ENCODE measurements at places on chromosomes 7 and 10.
A peak's percentile ranks its signal among the peaks of the same experiment; 100 is the strongest.

DNA sequence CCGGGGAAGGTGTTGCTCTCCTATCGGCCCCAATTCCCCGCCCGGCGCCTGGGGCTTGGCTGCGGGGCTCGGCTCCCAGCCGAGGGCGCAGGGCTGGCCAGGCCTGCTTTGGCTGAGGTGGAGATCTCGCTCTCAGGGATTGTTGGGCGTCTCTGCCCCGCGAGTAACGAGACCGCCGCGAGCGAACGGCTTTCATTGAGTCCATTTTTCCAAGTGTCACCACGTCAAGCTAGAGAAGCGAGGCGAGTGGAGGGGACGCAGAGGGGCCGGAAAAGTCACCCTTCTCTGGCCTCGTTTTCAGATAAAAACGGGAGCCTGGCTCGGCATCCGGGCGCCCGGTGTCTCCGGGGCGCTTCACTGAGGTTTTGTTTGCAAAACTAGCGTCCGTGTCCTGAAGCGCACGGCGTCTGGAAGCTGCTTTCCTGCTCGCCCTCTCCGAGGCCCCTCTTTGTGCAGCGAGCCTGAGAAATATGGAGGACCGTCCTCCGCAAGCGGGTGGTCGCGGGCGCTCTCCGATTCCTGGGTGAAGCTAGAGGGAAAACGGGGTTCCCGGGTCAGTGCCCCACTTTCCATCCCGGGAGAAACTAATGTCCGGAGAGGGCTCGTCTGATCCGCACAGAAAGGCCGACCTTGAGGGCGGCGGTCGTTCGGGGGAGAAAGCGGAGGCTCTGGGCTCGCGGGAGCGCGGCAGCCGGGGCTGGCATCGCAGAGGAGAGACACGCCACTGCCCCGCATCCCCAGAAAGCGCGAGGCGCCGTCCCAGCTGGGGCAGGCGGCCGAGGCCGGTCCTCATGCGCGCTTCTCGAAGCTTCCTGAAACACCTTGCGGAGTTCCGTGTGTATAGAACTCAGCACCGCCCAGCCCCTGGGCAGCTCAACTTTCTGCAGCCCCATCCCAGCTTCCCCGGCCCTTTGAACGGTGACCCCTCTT lies 3.5 kb upstream of the EN2 start:
- no peak for DNase-seq

- DNase-seq, result no peak
Measured at GRCh38 chr7:110813986-110814385, 276.9 kb upstream of the LRRN3 start.

DNA sequence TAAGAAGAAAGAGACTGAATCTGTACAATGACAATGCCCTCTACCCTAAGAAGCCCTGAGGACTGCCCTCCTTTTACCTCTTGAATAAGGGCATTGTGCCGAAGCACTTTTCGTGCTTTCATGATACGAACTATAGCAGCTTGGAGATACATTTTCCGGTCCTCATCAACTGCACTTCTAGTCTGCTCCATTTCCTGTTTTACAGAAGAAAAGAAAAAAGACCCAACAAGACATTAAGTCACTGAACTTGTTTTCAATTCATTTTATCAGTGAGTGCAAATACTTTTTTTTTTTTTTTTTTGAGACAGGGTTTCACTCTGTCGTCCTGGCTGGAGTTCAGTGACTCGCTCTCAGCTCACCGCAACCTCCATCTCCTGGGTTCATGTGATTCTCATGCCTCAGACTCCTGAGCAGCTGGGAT lies 78.4 kb downstream of the CUL2 start:
- no peak for DNase-seq

DNA sequence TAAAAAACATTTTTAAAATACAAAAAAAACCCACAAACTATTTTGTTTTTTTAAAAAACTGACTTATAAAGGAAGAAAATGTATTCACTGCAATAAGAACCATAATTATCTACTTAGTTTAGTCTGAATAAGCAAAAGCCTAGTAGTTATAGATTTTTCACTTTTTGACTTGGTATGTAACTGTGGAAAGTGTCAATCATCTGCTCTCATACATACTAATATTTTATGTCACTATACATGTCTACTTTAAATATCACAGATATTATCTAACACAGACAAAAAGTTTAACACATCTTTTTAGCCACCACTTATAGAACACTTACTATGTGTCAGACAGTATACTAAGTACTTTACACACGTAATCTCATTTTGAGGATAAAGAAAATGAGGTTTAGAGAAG lies 3.2 kb upstream of the JMJD1C start:
- DNase-seq, result no peak

- no peak for DNase-seq
Measured at GRCh38 chr7:78576236-78576635, 777.7 kb downstream of the PHTF2 start.

DNA sequence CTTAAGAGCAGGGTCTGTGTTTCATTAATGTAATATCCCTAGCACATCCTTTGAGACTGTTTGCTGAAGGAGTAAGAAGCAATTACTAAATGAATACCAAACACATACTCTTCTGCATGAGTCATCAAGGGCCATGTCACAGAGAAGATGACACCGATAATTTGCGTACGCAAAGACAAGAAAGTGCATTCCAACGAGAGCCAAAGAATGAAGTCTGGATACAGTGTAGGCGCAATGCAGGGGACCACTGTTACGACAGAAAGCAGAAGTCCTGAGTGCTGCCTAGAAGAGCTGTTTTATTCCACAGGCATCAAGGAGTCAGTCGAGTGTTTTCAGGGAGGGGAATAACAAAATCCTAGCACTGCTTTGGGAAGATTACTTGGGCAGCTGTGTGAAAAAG lies 62.7 kb downstream of the VPS41 start:
- DNase-seq, result peak; percentile 16

DNA sequence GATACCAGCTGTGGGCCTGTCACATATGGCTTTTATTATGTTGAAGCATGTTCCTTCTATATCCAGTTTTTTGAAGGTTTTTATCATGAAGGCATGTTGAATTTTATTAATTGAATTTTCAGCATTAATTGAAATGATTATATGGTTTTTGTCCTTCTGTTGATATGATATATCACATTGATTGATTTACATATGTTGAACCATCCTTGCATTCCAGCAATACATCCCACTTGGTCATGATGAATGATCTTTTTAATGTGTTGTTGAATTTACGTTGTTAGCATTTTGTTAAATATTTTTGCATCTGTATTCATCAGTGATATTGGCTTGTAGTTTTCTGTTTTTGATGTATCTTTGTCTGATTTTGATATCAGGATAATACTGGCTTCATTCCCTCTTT lies 21.2 kb downstream of the PRSS37 start:
- DNase-seq, result no peak

DNA sequence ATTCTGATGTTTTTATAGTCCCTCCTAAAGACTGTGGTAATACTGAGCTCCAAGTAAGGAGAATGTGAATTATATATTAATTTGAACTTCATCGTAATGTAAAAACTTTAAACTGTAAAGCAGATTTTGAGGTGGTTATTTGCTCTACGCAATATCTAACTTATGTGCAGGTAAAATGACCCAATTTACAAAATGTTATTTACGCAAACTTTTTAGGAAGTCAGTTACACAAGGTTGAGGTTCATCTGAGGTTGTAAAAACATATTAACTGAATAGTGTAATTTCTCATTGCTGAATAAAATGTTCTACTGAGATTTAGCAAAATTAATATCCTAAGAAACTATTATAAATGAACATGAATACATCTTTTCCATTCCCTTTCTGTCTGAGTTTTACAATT lies 15.8 kb downstream of the GLCCI1 start:
- DNase-seq, result no peak

DNA sequence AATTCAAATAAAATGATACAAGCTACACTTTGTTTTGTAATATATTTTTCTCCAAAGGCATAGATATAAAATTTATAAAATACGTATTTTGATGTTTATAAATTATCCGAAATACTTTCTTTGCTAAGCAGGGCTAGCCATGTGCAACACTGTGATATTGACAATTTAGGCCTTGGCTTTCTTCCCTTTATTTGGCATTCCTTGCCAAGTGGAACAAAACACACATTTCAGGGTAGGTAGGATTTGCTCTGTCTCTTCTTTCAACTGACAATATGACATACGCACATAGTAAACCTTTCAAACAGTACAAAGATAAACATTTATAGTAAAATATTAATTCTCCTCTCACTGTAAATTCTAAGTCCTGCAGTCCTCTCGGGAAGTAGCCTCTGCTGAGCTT lies 103.3 kb upstream of the POT1 start:
- DNase-seq, result no peak

DNA sequence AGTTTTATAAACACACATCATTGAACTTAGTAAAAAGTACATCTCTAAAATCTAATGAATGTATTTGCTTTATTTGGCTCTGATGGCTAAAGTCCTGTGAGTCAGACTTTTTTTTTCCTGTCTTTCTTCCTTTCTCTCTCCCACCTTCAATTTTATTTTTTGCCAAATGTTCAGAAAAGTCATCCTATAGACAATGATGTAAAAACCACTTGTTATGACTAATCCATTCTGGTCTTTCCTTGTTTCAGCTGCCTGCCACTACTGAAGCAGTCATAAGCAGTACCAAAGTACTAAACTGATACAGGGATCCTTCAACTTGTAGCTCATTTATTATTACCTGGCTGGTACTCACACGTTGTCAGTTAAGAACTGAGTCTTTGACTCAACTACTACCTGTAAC lies 23.9 kb downstream of the HECTD2 start:
- DNase-seq, result no peak

DNA sequence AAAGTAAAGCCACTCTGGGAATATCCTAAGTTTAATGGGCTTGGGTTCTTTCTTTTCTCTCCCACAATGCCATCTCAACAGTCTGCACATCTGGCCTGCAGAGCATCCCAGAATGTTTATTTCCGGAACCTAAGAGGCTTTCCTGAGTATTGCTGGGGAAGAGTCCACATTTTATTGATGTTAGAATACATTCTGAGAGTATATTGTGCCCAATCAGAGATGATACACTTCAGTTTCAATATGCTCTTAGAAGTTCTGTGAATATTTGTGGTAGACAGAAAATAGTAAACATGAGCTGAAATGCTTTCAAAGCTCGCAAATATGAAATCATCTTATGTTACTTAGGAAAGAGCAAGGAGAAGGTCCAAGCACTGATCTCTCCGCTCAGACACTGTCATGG lies 200.6 kb downstream of the TWIST1 start:
- DNase-seq, result no peak

GRCh38 chr10:72935361-72935760 lies 19.2 kb downstream of the PLA2G12B start:
- no peak for DNase-seq

DNA sequence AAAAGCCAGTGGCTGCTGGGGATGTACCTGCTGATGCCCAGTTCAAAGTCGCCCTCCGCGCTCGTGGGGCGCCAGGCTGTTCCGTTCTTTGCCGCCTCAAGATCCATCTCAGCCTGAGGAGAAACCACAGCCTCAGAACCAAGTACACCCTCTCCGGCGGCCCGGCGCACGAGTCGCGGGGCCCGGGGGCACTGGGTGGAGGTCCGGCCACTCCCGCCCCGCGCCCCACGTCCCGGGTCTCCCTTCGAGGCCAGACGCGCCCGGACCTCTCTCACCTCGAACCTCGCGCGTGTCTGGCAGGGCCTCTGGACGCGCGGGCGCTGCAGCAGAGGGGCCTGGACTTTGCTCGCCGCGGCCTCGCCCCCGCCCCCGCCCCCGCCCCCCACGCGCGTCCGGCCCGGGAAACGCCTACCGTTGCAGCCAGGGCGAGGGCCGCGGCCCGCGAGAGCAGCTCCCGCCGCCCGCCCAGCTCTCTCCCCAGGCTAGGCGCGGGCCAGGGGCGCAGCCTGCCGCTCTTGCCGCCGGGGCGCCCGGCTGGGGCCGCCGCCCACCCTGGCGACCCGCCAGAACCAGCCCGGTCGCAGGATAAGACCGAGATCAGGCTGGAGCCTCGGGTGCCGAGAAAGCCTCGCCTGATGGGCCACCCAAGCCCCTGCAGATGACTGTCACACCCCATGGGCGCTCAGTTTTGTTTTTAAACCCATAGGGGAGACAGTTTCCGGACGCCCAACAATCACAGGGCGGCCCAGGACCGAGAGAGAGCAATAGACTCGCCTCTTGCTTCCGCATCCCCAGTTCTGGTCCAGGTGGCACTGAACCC lies at the start of gene ABCB4:
Gene ABCB4 (minus strand): TSS at position 322 of the 820 bp plus-strand sequence. CDS start 215 bp downstream, at position 107.
- DNase-seq, result no peak

DNA sequence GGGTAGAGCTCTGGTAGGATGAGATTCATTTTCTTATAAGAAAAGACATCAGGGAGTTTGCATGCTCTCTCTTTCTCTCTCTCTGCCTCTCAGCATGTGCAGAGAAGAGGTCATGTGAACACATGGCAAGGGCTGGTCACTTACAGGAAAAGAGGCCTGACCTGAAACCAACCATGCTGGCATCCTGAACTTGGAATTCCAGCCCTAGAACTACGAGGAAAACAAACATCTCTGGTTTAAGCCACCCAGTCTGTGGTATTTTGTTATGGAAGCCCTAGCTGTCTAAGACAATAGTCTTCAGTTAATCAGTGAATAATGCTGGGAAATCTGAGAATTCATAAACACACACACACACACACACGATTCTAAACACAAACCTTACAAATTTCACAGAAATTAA lies 1104.2 kb upstream of the LRRN3 start:
- DNase-seq, result no peak

- no peak for DNase-seq
Measured at GRCh38 chr10:70324339-70324861, 40.6 kb upstream of the NPFFR1 start.

DNA sequence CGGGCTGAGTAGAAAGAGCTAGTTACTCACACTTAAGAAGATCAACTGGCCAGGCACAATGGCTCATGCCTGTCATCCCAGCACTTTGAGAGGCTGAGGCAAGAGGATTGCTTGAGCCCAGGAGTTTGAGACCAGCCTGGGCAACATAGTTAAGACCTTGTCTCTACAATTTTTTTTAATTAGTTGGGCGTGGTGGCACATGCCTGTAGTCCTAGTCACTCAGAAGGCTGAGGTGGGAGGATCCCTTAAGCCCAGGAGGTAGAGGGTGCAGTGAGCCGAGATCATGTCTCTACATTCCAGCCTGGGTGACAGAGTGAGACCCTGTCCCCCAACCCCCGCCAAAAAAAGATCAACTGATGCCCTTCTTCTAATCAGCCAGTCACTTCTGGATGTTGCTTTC lies 74.6 kb upstream of the ATP6V0A4 start:
- no peak for DNase-seq

DNA sequence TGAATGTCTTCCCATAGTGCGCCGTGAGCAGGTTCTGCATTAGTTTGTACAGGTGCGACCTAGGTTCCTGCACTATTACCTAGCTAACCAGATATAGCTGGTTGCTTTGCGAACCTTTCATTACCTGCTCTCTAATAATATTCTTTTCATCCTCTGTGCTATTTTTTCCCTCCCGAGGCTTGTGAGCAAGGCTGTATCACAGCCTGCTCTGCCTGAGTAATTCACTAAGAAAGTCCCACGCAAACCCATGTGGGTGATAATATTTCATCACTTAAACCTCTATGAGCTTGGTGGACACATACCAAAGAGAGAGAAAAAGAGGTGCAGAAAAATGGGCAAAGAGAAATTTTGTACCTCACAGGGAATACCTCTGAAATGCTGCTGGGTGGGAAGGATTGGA lies 8.4 kb downstream of the INHBA start:
- no peak for DNase-seq

GRCh38 chr10:49001870-49002672 lies 62.4 kb upstream of the LRRC18 start:
- DNase-seq, result no peak

GRCh38 chr7:135936497-135937217 lies 40.5 kb downstream of the MTPN start:
- no peak for DNase-seq
